ENCODE measurements at places on chromosomes 13 and 19.

GRCh38 chr13:67298297-67298696 is 68.2 kb upstream of the PCDH9 start:
- DNase-seq: no peak

GRCh38 chr13:49840675-49841074 is 48.2 kb upstream of the KPNA3 start:
- DNase-seq: no peak

DNA sequence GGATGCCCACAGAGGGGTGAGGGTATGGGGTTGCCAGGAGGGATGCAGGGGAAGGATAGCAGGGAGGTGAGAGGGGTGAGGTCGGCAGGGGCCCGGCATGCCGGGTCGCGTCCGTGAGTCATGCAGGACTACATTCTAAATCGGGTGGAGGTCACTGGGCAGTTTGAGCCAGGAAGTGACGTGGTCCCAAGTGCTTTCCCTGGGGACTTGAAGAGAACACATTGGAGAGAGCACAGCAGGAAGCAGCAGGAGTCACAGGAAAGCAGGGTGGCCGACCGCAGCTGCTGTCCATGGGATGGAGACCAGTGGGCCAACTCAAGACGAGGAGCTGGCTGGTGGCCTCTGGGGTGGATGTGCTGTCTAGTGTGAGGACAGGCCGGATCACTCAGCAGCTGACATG is 92.0 kb upstream of the WASF3 start:
- no peak for DNase-seq

GRCh38 chr19:11339254-11340098 is at the start of gene RAB3D:
RAB3D (minus strand) TSS chr19:11339657; CDS start chr19:11337399, 2,258 bp downstream.
- peak; percentile 59 for DNase-seq

DNA sequence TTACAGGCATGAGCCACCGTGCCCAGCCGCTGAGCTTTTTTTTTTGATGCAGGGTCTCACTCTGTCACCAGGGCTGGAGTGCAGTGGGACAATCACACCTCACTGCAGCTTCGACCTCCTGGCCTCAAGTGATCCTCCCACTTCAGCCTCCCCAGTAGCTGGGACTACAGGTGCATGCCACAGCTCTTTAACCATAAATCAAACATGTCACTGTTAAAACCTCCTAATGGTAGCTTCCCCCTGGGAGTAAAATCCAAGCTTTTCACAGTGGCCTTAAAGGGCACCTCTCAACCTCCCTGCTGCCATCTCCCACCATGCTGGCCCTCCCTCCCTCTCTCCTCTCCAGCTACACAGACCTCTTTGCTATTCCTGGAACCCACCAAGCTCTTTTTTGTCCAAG is 2.0 kb upstream of the GNG14 start:
- DNase-seq: no peak

DNA sequence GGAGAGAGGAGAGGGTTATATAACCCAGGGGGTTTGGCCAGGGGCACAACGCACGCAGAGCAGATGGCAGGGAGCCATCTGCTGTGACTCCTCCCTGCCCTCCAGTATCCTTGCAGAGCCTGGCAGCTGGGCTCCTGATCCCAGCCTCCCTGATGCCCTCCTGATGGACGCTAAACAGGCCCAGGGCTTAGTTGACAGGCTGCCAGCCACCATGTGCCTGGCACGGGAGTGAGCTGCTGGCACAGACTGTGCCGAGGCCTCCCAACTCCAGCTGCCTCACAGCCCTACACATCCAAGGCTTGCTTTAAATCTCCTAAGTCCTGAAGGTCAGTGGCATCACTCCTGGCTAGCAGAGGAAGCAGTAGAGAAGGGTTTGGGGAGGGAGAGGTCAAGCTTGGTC is 16.7 kb downstream of the SYDE1 start:
- DNase-seq: no peak

DNA sequence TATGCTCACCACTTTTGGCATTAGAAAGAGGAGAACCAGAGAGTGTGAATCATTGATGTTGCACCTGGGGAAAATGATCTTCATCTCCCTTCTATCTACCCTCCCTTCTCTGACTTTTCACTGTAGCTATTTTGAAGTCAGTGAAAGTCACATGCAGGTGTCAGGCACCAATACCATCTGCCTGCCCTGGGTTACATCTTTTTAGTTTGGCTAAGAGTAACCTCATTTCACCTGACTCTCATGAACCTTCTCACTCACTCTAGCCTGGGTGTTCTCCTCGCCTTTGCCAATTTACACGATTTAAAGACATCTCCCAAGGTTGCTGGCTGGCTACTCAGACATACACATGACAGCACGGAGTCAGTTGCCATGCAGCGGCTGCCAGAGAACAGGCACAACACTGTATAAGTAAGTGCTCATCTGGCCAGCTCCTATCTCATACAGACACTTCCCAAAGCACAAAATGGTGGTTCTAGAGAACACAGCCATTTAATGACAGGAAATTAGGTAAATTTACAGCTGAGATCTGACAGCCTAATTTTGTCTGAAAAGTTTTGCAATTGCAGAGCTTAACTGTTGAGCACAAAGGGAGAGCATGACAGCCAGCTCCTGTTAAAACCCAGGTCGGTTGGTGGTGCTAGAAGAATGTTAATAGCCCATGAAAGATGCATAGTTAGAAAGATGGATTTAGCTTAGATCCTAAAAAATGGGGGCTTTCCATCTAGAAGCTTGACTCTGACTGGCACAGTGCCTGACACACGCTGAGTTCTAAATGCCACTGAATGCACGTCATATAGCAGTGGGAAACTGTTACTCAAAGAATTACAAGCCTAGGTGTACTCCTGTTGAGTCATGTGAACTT is 32.5 kb downstream of the LCP1 start:
- DNase-seq: no peak

DNA sequence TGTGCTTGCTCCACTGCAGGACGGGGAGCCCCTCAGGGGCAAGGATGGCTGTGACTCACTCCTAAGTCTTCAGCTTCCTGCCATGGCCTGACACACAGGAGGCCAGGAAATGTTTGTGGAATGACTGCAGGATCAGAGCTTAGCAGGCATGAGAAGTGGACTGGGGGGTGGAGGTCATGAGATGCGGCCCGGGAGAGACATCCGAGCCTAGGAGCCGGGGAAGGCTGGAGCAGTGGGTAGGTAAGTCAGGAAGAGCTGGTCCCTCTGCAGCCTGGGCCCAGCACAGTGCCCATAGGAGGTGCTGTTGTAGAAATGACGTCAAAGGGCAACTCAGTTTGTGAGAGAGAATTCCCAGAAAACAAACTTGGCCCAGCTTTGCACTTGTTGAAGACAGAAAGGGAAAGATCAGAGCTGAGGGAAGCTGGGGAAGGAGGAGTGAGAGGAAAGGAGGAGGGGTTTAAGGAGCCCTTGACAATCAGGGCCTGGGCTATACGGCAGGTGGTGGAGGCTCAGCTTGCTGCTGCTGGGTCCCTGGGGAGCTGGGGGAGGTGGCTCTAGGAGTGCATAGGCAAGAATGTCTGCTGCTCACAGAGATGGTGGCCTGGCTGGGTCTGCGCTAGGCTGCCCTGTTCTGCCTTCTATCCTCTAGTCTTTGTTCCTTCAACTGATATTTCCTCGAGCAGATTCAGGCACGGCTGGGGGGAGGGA is 18.5 kb downstream of the POU2F2 start:
- no peak for DNase-seq

GRCh38 chr13:109400209-109400608 is 386.2 kb downstream of the IRS2 start:
- no peak for DNase-seq

GRCh38 chr19:14181906-14182305 is 24.1 kb downstream of the ADGRL1 start:
- no peak for DNase-seq

DNA sequence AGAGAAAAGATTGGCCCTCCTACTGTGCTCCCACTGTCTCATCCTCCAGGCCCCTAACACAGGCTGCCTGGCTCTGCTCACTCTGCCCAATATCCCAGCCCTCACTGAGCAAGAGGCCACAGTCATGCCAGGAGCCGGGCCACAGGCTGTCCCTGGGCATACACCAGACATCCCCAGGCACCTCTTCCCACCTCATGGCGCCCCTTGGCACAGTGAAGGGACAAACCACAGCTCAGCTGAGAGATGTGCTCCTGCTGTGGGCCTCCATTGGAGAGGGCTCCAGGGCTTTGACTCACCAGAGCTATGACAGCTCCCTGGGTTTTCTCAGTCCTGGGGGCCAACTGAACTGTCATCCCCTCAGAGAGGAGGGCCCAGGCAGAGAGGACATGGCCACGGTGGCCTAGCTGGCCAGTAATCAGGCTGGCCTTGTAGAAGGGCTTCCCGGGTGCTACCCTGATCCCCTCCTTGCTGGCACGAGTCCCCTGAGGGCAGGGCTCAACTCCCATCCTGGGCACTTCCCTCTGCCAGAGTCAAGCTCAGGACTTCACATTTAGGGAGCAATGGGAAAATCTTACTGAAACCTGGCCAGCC is 220.9 kb downstream of the TUBA3C start:
- DNase-seq: no peak

GRCh38 chr19:55058781-55059610 is 4.0 kb downstream of the RDH13 start:
- DNase-seq: no peak

DNA sequence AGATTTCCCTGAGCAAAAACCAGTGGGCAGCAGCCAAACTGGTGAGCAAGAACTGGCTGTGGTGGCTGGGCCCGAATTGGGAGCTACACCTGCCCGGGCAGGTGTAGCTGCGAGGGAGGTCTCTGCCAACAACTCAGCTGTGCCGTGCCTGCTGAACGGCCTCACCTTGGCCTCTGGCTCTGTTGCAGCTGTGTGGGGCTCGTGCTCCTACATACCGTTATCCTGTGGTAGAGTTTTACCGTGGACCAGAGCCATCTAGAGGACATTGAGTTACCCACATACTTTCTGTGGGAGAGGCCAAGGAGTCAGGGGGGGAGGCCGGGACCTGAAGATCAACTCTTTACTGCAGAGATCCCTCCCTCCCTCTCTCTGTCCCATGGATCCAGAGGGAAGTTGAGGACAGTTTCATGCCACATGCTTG is 113.2 kb downstream of the TM9SF2 start:
- no peak for DNase-seq

GRCh38 chr13:98989469-98990235 is 11.8 kb upstream of the DOCK9 start:
- no peak for DNase-seq

- no peak for DNase-seq
Measured at GRCh38 chr19:17420475-17420924, 653 bp downstream of the MVB12A start.

DNA sequence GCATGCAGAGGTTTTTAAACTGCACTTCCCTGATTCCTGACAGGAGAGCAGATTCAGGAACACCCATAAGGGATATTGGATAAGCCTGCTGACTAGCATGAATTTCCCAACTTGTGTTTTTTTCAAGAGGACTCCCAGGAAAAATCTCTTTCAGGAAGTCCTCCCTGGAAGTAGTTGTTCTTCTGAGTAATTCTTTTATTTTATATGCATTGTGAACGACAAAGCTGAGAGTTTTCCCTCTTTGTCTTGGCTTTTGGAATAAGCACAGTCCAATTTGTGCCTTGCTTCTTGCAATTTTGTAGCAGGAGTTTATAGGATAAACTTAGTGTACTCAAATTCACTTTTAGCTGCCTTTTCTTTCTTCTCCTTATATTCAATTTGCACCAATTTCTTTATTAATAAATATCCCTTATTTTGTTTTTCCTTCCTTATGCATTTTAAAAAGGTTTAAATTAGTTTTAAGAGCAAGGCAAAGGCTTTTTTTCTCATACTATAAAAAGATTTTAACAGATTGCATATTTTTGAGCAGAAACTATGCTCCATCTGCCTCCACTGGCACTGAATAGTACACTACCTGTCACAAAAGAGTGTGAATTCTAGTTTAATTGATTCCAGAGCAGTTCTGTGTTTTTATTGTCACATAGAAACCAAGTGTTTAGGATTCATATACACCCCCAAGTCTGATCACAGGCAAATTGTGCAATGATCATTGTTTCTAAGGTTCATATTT is 543.3 kb upstream of the SPRY2 start:
- no peak for DNase-seq

GRCh38 chr13:25864116-25864515 is 187.7 kb downstream of the SHISA2 start:
- no peak for DNase-seq

DNA sequence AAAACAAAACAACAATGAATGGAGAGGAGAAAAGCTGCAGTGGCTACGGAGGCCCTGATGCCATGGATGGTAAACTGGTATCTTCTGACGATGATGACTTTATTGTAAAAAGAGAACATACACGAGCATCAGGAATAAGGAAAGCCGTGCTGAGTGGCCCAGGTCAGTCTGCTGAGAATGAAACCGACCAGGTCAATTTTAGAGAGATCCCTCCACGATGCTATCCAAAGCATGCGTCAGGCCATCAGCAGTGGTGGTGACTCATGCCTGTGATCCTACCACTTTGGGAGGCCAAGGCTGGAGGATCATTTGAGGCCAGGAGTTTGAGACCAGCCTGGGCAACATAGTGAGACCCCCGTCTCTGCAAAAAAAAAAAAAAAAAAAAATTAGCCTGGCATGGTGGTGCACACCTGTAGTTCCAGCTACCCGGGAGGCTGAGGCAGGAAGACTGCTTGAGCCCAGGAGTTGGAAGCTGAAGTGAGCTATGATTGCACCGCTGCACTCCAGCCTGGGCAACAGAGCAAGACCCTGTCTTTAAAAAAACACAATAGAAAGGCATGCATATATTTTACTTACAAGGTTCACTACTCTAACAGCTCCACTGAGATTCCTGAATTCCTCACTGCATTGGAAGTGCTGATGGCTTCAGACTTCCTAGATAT is 62.3 kb downstream of the GADD45B start:
- DNase-seq: no peak

- no peak for DNase-seq
Measured at GRCh38 chr19:50693064-50693975, 26.3 kb downstream of the SHANK1 start.

GRCh38 chr13:49938314-49938713 is 2.2 kb upstream of the SPRYD7 start:
- DNase-seq: no peak

DNA sequence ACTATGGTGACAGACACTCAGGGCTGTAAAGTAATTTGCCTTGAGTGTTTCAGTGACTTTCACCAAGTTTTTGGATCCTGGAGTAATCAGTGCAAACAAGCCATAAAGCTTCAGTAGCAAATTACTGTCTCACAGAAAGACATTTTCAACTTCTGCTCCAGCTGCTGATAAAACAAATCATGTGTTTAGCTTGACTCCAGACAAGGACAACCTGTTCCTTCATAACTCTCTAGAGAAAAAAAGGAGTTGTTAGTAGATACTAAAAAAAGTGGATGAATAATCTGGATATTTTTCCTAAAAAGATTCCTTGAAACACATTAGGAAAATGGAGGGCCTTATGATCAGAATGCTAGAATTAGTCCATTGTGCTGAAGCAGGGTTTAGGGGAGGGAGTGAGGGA is 9.4 kb downstream of the ARGLU1 start:
- no peak for DNase-seq

GRCh38 chr13:41767801-41768200 is 193.1 kb downstream of the VWA8 start:
- no peak for DNase-seq

All from stimulated activated CD8-positive, alpha-beta memory T cell treated with anti-CD3 and anti-CD28 coated beads, Interleukin-12 subunit alpha, Interleukin-12 subunit beta, amount 100 ng/mL, for 1 hour (primary cell).